ENCODE measurements at places on chromosomes 5 and 9. TPM values are rescaled to one million over a fixed set of nuclear protein-coding genes. Genes with fewer than 3 reads are reported as not detected.

- DNase-seq = no peak
Observed at GRCh38 chr9:107744873-107745272, 255.3 kb upstream of the KLF4 start.

- DNase-seq = no peak
Observed at GRCh38 chr5:459562-460272, 16.7 kb downstream of the EXOC3 start.

- DNase-seq = no peak
Observed at GRCh38 chr9:129384491-129385210, 206.6 kb upstream of the IER5L start.

MARCOL gene
- total RNA-seq = not detected

C1QTNF3 gene
- 7.0 TPM for total RNA-seq

CYSRT1 gene
- total RNA-seq = 0.78 TPM

PRSS3 gene
- total RNA-seq = 61.2 TPM
